ENCODE measurements at places on chromosomes 6 and 20.

DNA sequence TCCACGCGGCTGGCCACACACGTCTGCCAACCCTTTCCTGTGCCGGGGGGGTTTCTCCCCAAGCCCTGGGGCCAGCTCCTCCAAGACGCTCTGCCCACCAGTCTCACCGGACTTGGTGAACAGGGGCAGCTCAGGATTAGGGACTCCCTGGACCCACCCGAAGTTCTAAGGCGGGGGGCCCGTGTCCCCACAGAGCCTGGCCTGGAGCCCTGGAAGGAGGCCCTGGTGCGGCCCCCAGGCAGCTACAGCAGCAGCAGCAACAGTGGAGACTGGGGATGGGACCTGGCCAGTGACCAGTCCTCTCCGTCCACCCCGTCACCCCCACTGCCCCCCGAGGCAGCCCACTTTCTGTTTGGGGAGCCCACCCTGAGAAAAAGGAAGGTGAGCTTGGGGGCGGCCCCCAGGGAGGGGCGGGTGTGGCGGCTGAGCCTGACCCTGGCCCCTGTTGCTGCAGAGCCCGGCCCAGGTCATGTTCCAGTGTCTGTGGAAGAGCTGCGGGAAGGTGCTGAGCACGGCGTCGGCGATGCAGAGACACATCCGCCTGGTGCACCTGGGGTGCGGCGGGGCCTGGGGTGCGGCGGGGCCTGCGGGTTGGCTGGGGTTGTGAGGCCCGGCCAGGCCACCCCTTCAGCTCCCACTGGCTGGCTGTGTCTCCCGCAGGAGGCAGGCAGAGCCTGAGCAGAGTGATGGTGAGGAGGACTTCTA is 2.3 kb downstream of the SLC2A4RG start:
- peak; percentile 49 for DNase-seq

DNA sequence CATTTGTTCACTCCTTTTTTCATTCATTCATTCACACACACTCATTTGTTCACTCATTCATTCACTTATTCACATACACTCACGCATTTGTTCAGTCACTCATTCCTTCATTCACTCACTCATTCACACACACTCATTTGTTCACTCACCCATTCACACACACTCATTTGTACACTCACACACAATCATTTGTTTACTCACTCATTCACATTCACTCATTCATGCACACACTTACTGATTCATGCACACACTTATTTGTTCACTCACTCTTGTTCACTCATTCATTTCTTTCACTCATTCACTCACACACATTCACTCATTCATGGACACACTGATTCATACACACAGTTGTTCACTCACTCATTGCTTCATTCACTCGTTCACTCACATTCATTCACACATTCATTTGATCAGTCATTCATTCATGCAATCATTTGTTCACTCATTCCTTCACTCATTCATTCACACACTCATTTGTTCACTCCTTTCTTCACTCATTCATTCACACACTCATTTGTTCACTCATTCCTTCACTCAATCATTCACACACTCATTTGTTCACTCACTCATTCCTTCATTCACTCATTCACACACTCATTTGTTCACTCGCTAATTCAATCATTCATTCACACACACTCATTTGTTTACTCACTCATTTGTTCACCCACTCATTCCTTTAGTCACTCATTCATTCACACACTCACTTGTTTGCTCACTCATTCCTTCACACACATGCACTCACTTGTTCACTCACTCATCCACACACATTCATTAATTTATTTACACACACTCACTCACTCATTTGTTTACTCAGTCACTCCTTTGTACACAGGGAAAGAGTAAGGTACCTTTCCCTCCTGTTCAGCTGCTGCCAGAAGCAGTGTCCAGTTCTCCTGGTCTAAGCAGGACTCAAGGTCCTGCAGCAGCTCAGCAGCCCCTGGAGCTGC is 50.7 kb upstream of the BHLHE23 start:
- DNase-seq = no peak

- no peak for DNase-seq
Observed at GRCh38 chr20:33927724-33928123, 66.0 kb upstream of the RALY start.

GRCh38 chr6:170018936-170019817 is 267.8 kb downstream of the ERMARD start:
- DNase-seq = peak; percentile 81

- DNase-seq = no peak
Observed at GRCh38 chr20:41983159-41983558, 365.0 kb upstream of the CHD6 start.

- no peak for DNase-seq
Observed at GRCh38 chr6:5141046-5141445, 55.9 kb downstream of the PPP1R3G start.

DNA sequence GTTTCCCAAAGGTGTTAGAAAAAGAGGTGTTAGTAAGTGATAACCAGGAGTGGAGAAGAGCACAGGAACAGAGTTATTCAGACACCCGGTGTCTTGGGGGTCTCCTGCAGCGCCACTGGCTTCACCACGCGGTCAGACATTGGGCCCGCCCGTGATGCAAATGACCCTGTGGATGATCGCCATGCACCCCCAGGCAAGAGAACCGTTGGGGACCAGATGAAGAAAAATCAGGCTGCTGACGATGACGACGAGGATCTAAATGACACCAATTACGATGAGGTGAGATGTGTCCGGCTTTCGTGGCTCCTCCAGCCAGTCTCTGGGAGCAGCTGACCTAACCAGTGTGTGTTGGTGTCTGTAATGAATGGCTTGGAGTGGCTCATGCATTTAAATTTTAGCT is 2.0 kb downstream of the PRPF6 start:
- DNase-seq = no peak
